HS-27A (cell line): ENCODE measurements at places on chromosomes 2 and 18.

DNA sequence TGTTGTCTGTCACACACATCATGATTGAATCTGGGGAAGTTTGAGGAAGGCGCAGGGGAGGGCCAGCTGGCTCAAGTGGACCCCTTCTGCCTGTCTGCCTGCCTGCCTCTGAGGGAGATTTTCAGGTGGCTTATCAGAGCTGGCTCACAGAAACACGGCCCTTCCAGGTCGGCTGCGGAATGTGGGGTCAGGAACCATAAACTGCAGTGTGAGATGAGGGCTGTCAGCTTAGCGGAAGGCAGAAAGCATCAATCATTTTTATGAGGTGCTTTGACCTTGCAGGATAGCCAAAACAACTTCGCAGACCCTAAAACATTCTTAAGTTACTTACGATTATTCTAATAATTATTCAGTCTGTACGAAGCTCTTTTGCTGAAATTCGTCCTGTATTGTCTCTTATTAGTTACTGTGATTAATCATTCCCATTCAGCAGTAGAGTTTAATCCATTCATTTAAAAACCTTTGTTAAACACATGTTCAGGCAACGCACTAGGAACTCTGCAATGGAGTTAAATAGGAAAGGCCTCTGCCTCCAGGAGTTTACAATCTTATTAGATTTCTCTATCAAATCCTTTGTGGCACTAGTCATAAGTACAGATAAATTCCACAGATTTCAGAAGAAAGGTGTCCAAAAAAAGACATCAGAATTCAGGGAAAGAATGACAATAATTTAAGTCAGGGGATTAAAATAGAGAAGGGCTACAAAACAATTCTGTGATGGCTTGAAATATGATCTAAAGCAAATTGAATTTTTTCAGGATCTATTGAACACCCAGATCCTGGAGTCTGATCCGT is 371.6 kb downstream of the HRH4 start:
- DNase-seq, result no peak

DNA sequence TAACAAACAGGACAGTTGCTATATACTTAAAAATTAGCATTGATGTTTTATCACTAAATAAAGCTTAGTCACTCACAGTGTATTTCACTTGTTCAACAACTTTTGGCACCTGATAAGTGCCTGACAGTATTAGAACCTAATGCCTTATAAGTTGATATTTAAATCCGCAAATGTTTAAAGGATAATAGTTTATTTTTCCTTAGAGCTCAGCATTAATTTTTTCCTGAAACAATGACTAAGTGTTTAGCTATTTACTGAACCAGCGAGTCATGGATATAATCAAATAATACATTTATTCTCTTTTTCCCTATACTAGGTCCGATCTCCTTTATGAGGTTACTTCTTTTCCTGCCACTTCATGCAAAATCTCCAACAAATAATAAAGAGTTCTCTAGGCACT is 146.0 kb upstream of the PGAP1 start:
- no peak for DNase-seq

DNA sequence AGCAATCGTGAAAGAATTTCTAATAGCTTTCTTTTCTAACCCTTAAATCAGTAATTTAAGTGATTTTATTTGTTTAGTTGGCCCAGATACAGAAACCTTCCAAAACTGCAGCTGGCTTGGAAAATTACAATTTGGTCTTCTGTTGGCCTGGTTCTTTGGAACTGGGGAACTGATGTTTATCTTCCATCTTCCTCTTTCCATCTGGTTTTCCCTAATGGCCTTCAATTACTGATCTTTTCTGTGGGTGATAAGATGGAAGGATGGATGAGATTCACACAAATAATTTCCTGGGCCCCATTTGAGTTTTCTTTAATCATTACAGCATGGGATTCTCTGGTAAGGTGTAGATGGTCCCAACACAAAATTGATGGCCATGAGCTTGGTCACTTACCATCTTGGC is 106.5 kb upstream of the CHRNA1 start:
- no peak for DNase-seq

GRCh38 chr18:7535436-7536205 is 31.5 kb upstream of the PTPRM start:
- no peak for DNase-seq

GRCh38 chr2:157866202-157866601 is 9.9 kb downstream of the ACVR1 start:
- no peak for DNase-seq

GRCh38 chr18:32201948-32202672 is 12.3 kb downstream of the MEP1B start:
- DNase-seq, result no peak

DNA sequence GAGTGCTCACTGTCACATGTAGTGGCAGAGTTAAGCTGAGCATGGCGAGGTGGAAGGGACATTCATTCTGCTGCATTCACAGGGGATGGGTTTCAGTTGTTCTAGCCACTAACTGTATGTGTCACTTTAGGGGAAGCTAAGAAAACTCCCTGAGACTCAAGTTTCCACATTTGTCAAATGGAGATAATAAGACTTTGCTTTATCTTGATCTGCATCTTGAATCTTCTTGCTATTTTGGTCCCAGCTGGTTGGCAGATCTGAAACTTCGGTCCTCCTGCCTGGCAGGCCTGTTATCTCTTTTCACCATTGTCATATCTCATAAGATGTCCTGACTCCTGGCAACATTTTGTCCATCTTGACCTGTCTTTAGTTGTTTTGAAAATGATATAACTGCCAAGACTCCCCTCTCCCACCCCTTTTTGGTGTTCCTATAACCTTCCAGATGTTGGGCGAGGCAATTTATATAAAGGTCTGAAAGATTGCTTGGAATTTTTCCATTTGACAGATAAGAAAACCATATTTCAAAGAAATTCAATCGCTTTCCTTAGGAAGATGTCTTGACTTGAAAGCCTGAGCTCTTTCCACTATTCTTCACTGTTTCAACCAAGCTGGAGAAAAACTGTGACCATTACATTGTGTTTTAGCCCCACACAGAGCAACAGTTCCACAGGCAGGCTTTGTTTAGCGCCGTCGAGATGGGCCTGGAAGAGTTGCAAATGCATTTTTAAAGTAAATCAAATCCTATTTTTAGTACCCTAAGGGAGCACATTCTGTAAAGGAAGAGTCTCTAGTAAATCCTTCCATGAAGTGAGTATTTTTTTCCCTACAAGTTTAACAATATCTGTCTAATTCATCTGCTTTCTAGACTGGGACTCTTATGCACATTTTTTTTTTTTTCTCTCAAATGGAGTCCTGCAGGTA is 33.4 kb downstream of the MYCN start:
- no peak for DNase-seq

GRCh38 chr2:230640540-230641011 is 72.1 kb upstream of the CAB39 start:
- no peak for DNase-seq

GRCh38 chr2:146867477-146867986 is 977.3 kb upstream of the ACVR2A start:
- no peak for DNase-seq

DNA sequence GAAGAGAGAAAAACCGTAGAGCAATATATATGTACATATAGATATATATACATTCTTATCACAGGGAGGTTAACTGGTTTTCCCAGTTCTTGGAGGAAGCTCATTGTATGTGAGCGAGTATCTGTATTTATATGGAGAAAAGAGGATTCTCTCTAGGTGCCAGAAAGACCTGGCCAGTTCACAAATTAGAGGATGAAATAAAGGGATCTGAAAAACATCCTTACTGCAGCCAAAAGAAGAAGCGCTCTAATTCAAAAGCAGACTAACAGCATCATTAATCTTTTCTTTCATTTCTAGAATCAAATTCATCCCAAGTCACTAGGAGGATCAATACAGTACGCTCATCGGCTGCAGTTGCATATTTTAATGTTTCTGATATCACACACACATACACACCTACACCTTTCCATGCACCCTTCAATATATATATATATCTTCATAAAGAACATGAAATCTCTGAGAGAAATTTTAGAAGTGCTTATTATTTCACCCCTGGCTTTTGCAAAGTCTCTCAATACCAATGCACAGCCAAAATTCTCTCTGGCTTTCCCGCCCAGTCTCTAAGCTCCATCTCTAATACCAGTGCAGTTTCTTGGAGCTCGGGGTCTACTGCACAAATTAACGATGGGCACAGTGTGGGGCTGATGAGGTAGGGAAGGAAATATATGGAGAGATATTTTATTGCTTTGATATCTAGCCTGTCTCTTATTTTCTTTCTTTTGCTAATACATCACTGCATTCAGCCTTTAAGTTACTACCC is 731 bp downstream of the NRXN1 start:
- no peak for DNase-seq

DNA sequence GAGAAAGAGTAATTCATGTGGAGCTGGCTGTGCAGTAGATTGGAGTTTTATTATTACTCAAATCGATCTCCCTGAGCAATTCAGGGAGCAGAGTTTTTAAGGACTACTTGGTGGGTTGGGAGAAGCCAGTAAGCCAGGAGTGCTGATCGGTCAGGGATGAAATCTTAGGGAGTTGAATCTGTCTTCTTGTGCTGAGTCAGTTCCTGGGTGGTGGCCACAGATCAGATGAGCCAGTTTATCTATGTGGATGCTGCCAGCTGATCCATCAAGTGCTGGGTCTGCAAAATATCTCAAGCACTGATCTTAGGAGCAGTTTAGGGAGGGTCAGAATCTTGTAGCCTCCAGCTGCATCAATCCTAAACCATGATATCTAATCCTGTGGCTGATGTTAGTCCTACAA is 17.0 kb upstream of the UGT1A8 start:
- DNase-seq, result no peak

GRCh38 chr2:20452551-20452950 is 5.7 kb downstream of the RHOB start:
- DNase-seq, result no peak

- no peak for DNase-seq
Measured at GRCh38 chr2:69837533-69837932, 8.1 kb downstream of the GMCL1 start.
